Activated CD4-positive, alpha-beta T cell treated with anti-CD3 and anti-CD28 coated beads for 36 hours (primary cell): ENCODE measurements at places on chromosomes 5 and 9.

GRCh38 chr9:127812936-127813675, 10.4 kb downstream of the FPGS start:
- no peak for DNase-seq

DNA sequence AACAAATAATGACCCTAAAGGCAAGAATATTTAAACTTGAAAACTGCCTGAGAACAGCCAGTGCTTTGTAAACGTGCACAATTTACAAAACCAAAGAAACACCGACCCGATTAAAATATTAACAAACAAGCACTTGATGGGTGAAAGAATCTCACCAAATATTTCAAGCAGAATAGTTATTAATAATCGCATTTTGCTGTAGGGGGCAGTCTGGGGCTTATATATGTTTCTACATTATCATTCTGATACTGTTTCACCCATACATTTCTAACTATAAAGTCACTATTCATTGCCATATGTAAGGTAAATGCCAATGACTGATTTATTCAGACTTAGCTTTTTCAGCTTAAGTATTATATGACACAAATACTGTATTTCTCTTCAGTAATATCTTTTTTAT, 37.7 kb downstream of the UBAP2 start:
- no peak for DNase-seq

- DNase-seq = no peak
These were observed 466 bp upstream of the TTC39B start for GRCh38 chr9:15307523-15307841.

DNA sequence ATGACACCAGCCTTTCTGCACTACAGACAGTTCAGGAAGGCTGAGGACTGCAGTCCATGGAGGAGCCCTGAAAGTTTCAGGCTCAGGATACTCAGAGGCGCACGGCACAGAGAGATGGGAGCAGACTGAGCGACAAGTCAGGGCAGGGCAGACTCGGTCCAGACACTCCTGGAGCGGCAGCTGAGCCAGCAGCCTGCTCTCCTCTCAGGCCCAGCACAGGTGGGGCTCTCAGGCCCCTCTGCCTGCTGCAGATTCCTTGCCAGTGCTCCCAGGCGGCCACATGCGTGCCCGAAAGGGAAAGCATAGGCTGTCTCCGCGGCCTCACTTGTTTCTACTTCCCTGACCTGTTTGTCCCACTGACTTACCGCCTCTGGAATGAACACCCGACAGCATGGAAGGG, 228.3 kb downstream of the IRX2 start:
- DNase-seq = no peak

- peak; percentile 84 for DNase-seq
These were observed 97.7 kb upstream of the MVB12B start for GRCh38 chr9:126228781-126229444.
